ENCODE measurements at places on chromosomes 5 and 9.

- DNase-seq: no peak
Measured at GRCh38 chr5:34957321-34957720, 28.0 kb downstream of the DNAJC21 start.

- DNase-seq: no peak
Measured at GRCh38 chr9:99169086-99169485, 52.7 kb downstream of the ALG2 start.

DNA sequence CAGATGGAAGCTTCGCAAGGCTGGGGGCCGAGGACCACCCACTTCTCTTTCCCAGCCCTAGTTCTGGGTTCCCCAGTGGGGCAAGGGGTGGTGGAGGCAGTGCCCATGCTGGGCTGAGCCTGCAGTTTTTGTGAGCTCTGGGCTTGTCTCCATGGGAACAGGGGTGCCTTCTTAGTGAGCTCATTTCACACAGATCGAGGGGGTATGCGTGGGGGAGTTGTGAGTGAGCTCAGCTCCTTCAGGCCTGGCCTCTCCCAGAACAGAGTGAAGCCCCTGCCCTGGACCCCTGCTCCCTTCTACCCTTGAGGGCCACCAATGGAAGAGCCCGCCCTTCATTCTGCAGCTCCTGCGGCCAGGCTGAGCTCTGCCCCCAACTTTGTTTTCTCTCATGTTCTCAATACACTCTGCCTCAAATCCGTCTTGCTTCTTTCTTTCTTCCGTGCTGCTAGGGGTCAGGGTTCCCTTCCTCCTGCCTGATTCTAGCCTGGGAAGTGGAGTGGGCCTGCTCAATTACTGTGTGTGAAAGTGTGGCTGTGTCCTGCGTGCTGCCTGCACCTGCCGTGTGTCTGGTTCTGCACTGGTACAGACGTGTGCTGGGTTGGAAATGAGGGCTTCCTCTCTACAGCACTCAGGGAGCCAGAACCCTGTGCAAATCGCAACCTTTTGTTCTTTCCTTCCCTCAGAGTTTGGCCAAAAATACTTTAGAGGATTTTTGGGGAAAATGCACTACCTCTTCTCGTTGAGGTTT lies 9.0 kb upstream of the MYOZ3 start:
- DNase-seq: no peak

GRCh38 chr5:87054821-87055220 lies 212.9 kb upstream of the RASA1 start:
- no peak for DNase-seq

DNA sequence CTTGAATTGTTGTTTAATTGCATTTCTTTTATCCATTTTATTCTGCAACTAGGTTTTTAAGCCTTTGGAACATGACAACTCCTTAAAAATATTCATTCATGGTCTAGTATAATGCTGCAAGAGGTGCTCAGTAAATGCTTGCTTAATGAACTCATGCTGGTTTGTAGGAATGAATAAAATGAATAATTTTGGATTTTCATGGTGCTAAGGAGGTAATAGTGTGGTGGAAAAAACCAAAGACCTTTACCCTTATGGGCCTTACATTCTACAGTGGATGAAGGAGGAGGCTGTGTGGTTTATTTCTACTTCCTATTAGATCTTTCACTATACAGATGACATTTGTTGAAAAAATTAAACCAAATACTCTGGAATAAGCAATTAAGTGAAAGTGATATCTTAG lies 43.4 kb downstream of the LRRTM2 start:
- DNase-seq: no peak

- no peak for DNase-seq
Measured at GRCh38 chr5:62432621-62433064, 20.1 kb downstream of the IPO11 start.

DNA sequence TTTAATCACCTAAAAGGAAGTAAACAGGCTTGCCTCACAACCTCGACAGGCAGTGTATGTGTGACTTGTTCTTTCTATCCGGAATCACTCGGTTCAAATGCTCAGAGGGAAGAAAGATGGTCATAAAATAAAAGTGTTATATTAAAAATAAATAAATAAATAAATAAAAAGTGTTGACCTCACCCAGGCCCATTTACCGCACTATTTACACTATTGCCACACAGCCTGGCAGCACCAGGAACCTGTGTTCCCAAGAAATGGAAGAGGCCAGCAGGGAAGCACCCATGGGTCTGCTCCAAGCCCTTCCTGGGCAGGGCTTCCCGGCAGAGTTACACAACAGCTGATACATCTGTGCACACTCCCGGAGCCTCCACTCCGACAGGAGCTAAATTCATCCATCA lies 127.9 kb downstream of the EFNA5 start:
- DNase-seq: peak; percentile 90

- peak; percentile 28 for DNase-seq
Measured at GRCh38 chr9:108478431-108479332, 377.1 kb downstream of the ACTL7B start.

DNA sequence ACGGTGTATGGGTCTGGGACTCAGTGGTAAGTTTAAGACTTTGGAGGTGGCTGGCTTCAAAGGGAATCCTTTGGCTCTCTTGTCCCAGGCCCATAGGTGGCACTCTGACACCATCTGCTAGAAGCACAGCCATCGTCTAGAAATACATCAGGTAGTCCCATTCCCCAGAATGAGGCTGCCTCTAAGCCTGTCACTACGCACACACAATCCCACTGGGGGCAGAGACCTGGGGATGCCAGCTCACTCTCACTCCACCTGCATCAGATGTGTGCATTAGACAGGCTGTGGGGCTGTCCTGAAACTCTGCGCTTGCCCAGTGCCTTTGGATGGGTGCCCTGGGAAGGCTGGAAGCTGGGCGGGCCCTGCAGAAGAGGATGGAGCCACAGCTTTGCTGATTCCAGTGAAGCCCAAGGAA lies 127.5 kb upstream of the PANK3 start:
- no peak for DNase-seq

Measured in psoas muscle (tissue), 8 donors.